A673 (cell line): ENCODE measurements at places on chromosomes 3 and 15.

GRCh38 chr15:56295433-56295832 lies 51.8 kb upstream of the RFX7 start:
- H3K27ac ChIP-seq: no peak overlapping the region
- DNase-seq: peak; percentile 7
- no peaks in the 10 kb centered on the region for H3K4me1 ChIP-seq
- H3K4me3 ChIP-seq: no peak overlapping the region
- no peaks in the 10 kb centered on the region for H3K36me3 ChIP-seq
- no peaks in the 10 kb centered on the region for H3K27me3 ChIP-seq

DNA sequence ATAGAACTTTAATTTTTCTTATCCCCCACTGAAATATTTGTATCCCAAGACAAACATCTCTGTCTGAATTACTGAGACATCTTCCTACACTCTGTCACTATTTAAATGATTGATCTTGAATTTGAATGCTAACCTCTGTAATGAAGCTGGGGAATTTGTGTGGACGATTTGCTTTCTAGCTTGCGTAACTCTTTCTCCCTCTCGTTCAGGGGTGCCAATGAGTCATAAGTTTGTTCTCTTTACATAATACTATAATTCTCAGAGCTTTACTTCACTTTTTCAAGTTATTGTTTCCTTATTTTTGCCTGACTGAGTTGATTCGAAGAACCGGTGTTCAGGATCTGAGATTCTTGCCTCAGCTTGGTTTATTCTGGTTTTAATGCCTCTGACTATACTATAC lies 783.3 kb upstream of the CADM2 start:
- no peak overlapping the region for H3K4me3 ChIP-seq
- no peaks in the 10 kb centered on the region for H3K4me1 ChIP-seq
- H3K36me3 ChIP-seq: no peaks in the 10 kb centered on the region
- no peaks in the 10 kb centered on the region for H3K27me3 ChIP-seq

- no peak for DNase-seq
- H3K4me1 ChIP-seq: no peaks in the 10 kb centered on the region
- no peaks in the 10 kb centered on the region for H3K36me3 ChIP-seq
- H3K27ac ChIP-seq: no peak overlapping the region
Observed at GRCh38 chr15:31283043-31283442, 43.6 kb upstream of the KLF13 start.

GRCh38 chr3:190497811-190498210 lies 16.1 kb upstream of the IL1RAP start:
- H3K4me1 ChIP-seq: peaks cover 49% of the 10 kb centered on the region
- no peak overlapping the region for H3K4me3 ChIP-seq
- peak; percentile 59 for DNase-seq
- no peak overlapping the region for H3K27ac ChIP-seq

- no peak for DNase-seq
- H3K27ac ChIP-seq: no peak overlapping the region
- H3K27me3 ChIP-seq: no peaks in the 10 kb centered on the region
- H3K4me1 ChIP-seq: no peaks in the 10 kb centered on the region
Observed at GRCh38 chr3:70261283-70261682, 51.2 kb downstream of the MDFIC2 start.

DNA sequence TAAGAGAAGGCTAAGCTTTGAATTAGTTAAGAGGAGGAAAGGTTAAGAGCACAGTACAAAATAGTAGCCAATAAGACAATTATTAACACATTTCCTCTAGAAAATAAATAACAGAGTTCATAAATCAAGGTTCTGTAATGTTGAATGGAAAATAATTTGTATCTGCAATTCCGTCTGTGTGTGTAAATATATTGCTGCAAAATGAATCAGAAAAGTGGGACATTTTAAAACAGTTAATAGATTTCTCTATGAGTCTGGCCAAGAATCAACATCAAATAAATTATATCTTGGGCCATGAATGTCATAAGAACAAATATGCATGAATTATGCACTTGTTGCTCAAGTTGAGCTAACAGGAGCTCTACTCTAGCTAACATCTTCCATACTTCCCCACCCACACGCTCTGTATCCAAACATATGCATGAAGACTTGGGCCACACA lies 14.2 kb upstream of the SUCNR1 start:
- H3K27ac ChIP-seq: no peak overlapping the region
- peaks cover 17% of the 10 kb centered on the region for H3K4me1 ChIP-seq
- no peak overlapping the region for H3K4me3 ChIP-seq
- no peak for DNase-seq
